ENCODE measurements at places on chromosomes 12 and 14. TPM values are rescaled to one million over a fixed set of nuclear protein-coding genes. Genes with fewer than 3 reads are reported as not detected.

The DCAF4 gene
- total RNA-seq, result 9.6 TPM

GRCh38 chr14:28681681-28682080 lies 84.9 kb upstream of the FOXG1 start:
- no peak for ATAC-seq

GRCh38 chr14:98297567-98297966 lies 974.4 kb downstream of the BCL11B start:
- ATAC-seq, result no peak

The TC2N gene
- 52.5 TPM for total RNA-seq

The LGMN gene
- total RNA-seq, result 27.4 TPM

DNA sequence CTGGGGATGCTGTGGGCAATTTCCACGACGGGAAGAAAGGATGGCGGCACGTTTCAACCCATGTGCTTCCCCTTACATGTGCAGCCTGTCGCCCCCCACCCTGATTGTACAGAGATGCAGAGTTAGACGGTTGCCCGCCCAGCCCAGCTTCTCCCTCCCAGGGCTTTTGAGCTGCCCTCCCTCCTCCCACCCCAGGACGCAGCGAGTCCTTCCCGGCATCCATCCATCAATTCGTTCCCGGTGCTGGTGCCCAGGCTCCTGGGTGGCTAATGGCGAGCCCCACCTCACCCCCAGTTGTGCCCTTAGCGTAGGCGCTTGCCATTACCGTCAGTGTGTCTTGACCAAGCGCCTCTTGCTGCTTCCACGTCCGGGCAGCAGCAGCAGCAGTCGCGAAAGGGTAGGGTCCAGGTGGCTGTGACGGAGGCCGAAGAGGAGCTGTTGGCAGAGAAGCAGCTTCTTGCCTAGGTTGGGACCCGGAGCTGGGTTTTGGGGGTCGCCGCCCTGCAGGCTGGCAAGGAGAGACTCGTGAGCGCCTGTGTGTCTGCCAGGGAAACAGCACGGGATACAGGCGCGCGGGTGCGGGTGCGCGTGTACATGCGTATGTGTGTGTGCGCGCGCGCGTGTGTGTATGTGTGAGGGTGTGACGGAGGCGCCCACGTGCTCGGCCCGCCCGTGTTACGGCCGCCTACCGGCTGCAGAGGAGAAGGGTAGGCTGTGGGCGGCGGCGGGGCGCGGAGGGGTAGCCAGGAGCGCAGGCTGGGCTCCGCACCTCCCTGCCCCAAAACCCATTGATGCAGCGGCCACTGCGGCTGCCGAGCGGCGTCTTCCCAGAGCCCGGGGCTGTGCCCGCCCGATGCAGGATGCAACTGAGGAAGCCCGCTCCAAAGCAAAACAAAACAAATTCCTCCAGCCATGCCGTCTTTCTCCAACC lies at the start of gene SLC6A15:
Gene SLC6A15 (minus strand): TSS at position 602 of the 931 bp plus-strand sequence. CDS start 20,679 bp downstream, outside the sequence.
- peak; percentile 97 for ATAC-seq

- no peak for ATAC-seq
Observed at GRCh38 chr14:69285661-69286255, 25.8 kb downstream of the GALNT16 start.

DNA sequence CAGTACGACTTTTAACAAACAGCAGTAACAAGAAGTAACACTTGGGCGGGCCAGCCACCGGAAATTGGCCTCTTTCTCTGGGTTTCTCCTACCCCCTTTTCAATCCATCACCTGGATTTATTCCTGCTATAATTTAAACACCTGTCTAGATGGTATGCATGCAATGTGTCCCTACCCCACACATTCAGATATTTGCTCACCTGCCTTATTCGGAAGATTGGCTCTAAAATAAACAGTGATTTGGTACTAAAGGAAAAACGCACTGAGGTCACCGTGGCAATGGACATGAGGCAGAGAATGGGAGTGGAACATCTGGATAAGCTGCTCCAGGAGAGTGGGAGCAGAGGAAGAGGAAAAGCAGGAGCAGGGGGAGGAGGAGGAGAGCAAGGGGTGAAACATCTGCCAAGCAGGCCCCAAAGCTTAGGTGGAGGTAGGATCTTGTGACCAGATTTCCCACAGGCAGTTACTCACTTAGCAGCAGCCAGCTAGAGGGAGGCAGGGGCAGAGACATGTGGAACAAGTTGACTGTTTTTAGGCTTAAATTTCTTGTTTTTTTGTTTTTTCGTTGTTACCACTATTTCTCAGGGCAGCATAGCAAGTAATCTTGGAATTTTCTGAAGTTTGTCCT lies 150.9 kb downstream of the TTLL5 start:
- no peak for ATAC-seq

The RHOJ gene
- 2.0 TPM for total RNA-seq

DNA sequence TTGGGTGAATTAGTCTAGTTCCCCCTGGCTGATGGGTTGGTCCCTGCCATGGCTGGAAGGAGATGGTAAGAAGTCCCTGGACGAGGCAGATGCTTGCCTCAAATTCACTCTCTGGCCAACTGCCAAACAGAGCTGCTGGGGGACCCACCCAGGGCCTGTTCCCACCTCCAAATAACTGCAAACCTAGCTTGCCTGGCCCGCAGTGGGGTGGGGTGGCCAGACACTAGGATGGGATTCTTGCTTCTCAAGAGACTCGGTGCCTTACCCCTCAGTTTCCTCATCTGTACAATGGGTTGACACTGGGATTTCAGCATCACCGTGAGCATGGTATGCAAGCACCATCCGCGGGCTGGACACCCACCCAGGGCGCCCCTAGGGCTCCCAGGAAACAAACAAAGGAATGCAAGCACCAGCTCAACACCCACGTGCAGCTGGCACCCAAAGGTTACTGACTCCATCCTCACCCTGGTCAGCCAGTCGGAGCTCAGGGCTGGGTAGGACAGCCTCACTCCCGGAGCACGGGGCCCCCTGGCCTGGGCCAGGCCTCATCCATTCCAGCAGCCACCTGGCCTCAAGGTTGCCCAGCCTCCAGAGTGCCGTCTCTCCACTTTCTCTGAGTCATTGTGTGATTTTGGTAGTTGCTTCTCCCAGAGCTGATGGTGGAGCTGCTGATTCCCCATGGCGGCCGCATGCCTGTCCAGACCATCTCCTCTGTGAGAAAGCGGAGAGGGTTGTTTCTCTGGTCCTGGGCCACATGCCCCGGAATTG lies 205.2 kb upstream of the RTL1 start:
- ATAC-seq, result no peak

DNA sequence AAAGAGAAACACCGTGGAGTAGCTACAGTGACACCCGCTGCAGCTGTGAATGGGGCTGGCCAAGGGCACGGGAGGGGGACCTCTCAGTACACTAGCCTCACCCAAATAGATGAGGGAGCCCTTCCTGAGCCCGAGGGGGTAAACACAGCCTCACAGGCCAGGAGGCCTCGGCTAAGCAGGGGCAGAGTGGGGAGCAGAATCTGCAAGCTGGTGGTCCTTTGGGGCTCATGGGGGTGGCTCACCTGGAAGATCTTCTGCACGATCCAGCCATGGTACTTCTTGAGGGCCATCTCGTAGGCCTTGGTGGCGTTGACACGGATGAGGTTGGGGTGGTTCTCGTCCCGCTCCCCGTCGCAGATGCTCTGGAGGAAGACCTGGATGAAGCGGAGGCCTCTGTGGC lies 22.2 kb upstream of the TRPV4 start:
- peak; percentile 26 for ATAC-seq

- ATAC-seq, result no peak
Observed at GRCh38 chr12:12661086-12661856, 34.7 kb downstream of the GPR19 start.

DNA sequence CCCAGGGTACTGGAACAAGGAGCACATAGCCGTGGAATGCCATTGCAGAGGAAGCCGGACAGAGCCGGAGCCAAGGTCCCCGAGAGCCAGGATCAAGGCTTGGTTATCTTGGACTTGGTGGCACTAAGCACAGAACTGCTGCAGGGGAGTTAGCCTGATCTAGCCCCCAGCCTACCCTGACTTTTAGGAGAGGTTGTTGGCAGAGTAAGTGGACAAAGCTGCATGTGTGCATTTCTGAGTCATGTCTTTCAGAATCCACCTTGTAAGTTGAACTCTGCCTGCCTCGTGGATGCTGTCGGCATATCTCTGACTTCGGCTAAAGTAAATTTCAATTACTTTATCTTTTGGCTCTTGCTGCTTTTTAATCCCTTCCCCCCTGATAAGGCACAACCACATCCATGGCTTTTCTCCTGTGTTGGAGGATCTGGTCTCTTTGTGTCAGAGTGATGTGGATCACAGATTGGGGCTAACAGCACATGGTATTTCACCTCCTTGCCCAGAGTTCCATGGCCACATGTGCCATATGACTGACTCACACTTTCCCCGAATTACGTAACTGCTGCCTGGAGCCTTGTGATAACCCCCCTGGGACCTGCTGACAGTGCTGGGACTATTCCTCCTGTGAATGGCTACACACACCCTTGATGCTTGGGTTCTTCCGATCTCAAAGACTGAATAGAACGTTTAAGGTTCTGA lies 240.3 kb downstream of the EMP1 start:
- ATAC-seq, result no peak

The PLEKHD1 gene
- total RNA-seq, result not detected

The ACSM4 gene
- not detected for total RNA-seq
